ENCODE measurements at places on chromosomes 5 and 9.
A peak's percentile ranks its signal among the peaks of the same experiment; 100 is the strongest.

GRCh38 chr5:172417983-172418630 lies 36.2 kb downstream of the SH3PXD2B start:
- no peak for DNase-seq

- DNase-seq: no peak
These were observed 141.9 kb downstream of the SPATA31D1 start for GRCh38 chr9:82130331-82131042.

- no peak for DNase-seq
These were observed 2029.0 kb upstream of the WWC1 start for GRCh38 chr5:166262395-166262794.

DNA sequence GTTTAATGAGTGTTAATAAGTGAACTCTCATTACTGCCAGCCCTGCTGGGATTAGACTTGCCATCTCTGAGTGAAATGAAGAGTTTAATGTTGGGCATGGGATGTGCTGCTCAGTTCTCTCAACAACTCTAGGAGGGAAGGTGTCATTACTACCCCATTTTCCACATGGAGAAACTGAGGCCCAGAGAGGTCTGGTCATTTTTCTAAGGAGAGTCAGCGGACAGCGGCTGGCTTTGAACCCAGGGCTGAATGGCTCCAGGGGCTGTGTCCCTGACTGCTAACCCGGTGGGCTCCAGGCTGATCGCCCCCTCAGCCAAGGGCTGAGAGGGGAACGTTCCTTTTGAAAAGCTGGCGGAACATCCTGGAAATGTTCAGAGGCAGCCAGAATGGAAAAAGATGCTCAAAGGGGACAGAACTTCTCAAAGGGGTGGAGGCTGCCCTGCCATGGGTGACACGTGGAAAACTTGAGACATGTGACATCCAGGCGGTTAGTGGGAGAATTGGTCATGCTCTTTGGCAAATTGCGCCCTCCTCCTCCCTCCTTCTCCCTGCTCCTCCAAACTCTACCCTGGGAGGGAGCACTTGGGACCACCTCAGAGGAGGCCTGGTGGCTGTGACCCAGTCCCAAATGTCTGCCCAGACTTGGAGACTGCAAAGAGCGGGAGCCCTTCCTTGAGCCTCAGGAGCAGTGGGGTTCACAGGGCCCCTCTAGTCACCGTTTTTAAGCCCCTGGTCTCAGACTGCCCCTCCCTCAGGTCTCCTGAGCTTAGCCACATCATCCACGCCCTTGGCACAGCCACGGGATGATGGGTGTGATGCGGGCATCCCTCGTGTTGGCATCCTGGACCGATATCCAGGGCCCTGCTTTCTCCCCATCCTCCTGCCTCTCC lies 28.7 kb downstream of the DNM1 start:
- DNase-seq: no peak

- no peak for DNase-seq
These were observed 38.4 kb downstream of the LMX1B start for GRCh38 chr9:126652140-126652582.

- no peak for DNase-seq
These were observed 9.6 kb upstream of the CCDC171 start for GRCh38 chr9:15543047-15543813.

DNA sequence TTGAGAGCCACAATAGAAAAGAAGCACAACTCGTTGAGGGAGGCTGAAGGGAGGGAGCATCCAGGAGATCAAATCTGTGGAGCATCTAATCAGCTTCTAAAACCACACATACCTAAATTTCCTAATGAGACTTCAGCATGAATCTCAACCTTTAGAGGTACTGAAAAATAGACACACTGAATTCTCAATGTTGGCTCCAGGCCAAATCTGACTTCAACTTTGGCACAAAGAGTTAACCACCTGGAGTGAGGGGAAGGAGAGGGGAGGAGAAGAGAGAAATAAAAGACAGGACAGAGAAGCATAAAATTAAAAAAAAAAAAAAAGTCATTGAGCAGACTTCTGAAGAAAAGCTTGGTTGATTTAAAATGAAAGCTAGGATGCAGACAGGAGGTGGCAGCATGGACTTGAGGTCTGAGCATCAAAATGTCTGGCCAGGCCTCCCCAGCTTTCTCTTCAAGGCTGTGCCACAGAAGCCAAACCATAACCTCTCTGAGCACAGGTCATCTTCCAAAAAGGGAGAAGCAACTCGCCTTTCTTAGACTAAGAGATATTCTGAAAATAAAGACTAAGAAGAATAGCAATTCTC lies 205.6 kb downstream of the DENND1A start:
- no peak for DNase-seq

DNA sequence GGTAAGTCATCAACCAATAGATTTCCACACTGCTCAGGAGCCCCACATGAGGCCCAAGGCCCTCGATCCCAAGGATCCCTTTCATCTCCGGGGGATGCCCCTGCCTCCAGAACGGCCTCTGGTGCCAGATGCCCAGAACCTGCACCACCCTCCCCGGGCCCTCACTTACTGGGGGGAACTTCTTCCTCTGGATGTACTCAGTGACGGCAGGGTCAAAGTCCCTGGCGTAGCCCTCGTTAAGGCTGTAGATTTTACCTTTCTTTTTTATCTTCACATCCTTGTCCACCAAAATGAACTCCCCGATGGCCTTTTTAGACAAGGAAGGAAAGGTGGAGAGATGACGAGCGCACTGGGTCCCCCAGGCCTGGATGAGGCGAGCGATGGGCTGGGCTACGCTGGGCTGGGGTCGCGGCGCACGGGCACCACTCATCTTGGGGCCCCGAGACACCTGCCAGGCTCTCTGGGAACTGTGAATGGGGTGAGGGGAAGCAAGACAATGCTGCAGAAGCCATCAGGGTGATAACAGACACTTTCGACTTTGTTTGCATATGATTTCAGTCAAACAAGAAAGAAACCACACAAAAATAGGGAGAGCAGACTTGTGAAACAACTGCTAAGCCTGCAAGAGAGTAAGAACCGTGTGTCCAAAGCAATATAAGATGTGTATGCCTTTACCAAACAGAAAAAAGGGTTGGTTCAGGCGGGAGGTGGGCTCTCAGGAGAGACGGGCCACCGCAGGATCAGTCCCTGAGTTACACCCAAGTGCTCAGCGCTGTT lies 13.2 kb upstream of the FBP2 start:
- DNase-seq: no peak

GRCh38 chr9:105419816-105420597 lies 27.8 kb upstream of the FSD1L start:
- no peak for DNase-seq

DNA sequence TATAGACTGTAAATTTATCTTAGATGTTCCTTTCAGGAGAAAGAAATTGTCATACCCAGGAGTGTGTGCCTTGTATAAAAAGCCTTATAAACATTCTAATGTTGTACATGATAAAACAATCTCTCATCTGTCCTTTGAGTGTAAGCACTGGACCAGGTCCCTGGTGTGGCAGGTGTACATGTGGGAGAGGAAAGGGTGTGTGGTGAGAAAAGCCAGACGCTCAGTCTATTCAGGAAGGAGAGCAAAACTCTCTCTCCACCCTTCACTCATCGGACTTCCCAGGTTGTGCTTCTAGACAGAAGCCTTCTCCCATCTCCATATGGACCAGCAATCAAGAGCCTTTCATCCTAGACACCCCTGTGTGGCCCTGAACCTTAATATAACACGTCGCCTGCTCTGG lies 154.2 kb downstream of the ESM1 start:
- no peak for DNase-seq

DNA sequence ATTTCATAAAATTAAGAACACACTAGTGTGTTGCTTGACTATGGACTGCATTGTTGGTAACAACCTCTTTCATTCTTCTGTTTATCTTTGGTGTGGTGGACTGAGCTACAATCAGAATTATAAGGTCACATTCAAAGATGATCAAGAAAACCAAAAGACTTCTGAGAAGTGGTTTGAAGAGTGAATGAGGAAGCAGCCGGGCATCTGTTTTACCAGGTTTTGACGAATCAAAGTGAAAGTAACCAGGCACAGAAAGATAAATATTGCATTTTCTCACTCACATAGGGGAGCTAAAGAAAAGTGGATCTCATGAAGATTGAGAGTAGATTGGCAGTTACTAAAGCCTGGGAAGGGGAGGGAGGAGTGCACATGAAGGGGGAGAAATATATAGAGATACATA lies 589.1 kb downstream of the ZNF608 start:
- no peak for DNase-seq

DNA sequence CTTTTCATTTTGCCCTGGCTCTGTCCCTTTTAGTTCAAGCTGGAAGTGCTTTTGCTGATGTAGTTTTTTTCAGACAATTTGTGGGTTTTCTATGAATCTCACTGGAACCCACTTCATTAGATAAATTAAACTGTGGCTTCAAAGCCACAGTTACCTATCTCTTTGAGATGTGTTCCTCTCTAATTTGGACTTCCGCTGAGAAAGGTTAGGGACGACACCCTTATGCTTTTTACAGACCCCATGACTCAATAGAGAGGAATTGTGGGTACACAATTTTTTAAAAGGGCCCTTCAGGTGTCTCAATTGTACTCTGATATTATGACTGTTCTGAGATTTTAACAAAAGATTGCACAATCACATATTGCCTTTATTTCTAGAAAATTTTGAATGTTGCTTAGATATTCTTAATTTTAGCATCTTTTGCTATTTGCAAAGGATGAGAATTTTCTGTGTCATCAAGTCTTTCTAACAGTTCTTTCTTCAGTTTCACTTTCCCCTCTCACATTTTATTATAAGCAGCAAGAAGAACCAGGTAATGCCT lies 110.6 kb downstream of the GADD45G start:
- DNase-seq: no peak

DNA sequence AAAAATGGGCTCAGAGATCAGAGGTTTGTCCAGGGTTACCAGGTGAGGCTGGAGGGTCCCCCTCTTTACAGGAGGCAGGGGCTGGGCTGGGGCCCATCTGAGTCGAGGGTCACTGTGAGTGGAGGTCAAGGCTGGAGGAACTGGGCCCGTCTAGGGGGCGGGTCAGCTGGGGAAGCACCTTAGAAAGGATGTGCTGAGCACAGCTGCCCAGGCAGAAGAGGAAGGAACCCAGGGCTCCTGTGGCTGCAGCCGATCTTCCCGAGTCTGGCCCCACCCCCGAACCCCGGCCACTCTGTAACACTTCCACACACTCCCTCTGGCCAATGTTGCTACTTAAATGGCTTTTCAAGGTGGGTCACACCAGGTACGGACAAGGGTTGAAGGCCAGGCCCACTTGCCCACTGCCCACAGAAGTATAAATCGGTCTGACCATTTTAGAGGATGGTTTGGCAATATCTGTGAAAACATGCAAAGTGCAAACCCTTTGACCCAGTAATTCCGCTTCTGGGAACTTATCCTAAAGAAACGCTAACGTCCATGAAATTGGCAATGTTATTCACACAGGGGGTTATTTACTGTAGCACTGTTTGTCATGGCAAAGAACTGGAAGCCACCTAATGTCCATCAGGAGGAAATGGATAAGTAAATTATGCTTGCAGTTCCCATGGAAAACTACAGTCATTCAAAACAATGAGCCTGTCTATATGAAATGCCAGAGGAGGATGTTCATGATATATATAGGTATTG lies 30.5 kb upstream of the EEIG1 start:
- DNase-seq: no peak

DNA sequence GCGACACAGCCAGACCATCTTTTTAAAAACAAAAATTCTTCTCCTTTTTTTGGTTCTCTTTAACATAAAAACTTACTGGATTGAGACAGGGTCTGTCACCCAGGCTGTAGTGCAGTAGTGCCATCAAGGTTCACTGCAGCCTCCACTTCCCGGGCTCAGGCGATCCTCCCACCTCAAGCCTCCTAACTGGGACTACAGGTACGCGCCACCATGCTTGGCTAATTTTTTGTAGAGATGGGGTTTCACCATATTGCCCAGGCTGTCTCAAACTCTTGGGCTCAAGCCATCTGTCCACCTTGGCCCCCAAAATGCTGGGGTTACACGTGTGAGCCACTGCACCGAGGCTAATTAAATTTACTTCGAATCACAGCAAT lies 13.8 kb downstream of the HNRNPK start:
- DNase-seq: no peak

DNA sequence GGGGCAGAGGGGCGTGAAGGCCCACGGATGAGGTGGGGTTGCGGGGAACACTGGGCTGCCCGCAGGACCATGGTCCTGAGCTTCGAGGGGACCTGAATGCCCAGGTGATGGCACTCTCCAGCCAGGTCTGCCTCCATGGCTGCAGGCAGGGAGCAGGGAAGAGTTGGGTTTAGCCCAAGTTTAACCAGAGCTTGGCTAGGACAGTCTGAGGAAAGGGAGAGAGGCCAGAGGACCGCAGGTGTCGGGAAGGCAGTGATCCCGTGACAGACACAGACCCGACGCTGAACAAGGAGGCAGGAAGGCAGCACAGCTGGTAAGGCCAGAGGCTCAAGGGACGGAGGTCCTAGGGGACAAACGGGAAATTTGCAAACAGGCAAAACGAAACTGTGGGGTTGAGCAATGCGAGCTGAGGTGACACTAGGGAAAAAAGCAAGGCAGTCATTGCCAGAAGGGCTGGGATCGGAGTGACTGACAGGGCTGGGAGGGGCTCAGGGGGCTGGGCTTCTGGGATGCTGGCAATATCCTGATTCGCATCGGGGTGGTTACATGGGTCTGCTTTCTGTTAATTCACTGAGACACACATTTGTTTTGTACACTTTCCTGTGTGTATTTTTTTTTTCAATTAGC lies 25.0 kb downstream of the ARPC5L start:
- no peak for DNase-seq

DNA sequence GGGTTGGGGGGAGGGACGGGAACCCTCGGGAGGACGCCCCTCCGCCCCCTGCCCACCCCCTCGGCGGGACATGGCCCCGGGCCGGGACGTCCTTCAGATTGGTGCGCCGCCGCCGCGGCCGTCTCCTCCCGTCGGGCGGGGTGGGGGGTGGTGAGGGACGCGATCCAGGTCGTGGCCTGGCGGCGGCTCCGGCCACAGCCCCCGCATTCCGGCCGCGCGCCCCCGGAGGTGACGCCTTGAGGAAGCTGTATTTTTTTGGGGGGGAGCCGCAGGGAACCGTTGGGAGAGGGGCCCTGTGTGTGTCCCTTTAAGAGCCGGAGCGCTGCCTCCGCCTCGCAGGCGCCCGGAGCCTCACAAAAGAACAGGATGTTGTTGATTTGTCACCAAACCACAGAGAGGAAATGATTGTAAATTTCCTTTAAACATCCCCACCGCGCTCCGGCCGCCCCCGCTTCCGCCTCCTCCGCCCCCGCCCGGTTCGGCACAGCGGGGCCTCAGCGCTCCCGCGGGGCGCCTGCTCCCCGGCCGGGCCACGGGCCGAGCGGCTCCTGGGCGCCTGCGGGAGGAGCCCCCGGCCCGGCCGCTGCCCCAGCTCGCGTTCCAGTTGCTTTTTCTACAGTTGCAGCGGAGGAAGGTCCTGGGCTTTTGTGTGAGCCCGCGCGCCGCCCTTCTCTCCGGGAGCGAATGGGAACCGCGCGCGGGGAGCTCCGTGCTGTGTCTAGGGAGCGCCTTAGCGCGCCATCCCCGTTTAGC lies 32.1 kb upstream of the SPRY4 start:
- DNase-seq: peak; percentile 75

DNA sequence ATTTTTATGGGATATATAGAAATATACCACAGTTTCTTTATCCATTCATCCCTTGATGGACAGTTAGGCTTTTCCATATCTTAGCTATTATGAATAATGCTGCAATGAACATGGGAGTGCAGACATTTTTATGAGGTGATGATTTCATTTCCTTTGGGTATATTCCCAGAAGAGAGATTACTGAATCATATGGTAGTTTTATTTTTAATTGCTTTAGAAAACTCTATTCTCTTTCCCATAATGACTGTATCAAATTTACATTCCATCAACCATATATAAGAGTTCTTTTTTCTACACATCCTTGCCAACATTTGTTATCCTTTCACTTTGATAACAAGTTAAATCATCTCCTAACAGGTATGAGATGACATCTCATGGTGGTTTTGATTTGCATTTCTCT lies 821.6 kb downstream of the TLE1 start:
- DNase-seq: no peak

Data from T follicular helper cell (primary cell).